ENCODE measurements at places on chromosomes 3 and 15.

DNA sequence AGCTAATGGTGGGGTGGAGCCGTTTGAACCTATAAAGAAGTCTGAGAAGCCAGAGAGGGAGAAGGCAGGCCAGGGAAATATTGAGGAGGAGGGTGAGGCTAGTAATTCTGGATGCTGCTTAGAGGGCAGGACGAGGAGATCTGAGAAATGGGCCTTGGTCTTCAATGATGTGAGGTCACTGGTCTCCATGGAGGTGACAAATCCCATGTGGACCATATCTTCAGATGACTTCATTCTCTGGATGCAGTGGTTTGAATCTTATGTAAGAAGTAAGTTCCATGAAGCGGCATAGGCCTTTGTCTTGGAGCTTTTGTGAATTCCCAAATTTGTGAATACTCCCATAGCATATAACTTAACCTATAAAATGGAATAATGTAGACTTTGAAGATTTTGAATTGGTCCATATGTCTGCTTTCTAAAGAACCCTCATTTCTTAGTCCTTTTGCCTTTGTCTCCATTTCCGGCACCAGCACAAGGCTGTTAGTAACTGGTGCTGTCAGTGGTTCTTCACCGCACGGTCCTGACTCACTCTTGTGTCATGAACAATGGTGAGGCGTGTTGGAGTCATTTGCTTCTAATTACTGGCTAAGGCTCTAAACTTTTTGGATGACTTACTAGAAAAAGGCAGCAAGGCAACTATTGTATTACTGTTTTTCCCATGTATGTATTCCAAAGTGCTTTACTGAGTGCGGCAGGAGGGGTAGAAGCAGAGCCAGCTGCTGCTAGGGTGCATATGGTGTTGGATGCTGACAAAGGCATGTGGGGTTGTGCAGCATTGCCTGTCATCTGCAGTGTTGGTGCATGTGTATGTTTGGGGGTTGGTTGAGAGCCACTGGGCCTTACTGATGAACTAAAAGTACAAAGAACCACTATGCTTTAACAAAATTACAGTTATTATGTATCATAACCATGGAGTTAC is 279.3 kb upstream of the C2CD4B start:
- no peak for DNase-seq

GRCh38 chr3:188191460-188191859 is 37.5 kb downstream of the LPP start:
- DNase-seq, result no peak

GRCh38 chr15:82851306-82851850 is 42.0 kb downstream of the WHAMM start:
- no peak for DNase-seq

DNA sequence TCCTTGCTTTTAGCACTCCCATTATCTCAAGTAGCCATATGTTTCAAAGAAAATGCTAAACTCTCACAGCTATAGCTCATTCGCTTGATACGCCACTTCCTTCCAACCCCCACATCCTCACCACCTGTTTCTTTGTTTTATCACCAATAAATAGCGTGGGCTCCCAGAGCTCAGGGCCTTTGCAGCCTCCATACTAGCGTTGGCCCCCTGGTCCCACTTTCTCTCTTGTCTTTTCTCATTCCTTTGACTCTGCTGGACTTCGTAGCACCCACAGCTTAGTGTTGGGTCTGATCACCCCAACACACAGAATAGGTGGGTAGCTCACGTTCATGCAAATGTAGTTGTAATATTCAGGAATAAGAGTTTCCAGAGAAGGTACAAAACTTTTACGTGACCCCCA is 4.1 kb upstream of the GPD1L start:
- DNase-seq, result no peak

- DNase-seq, result no peak
Observed at GRCh38 chr3:21390856-21391255, 360.2 kb downstream of the ZNF385D start.

DNA sequence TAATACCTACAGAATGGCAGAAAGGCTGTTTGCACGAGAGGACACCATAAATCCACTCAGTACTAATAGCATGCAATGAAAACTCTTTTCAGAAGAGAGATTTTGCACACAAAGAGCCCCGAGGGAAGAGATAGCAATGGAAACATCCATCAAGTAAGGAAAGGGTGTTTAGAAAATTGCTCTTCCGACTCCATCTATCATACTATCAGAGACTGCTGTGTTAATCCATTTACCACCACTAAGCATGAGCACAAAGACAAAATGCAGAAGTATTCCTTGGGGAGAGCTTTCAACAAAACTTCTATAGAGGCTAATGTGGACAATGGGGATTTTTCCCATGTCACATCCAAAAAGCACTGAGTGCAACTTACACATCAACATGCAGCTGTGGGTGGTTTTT is 72.1 kb upstream of the PLAAT1 start:
- no peak for DNase-seq

DNA sequence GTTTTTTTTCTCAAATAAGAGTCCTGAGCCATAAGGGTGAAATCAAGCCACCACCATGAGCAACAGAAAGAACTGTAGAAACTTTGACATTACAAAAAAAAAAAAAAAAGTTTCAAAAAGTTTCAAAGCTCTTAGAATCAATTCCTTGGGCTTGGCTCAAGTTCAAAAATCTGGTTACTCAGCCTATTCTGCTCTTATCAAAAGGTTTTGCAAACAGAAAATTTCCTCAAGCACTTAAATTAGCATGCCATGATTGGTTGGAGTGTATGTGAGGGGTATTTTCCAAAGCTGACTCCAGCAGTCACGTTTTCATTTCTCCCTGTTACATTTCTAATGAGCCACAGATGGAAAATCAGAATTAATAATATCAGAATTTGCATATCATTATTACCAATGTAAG is 12.1 kb upstream of the PEX5L start:
- no peak for DNase-seq

GRCh38 chr15:29670998-29671981 is 151.0 kb downstream of the TJP1 start:
- DNase-seq, result no peak

- DNase-seq, result no peak
Observed at GRCh38 chr3:71956069-71956340, 171.1 kb upstream of the PROK2 start.

DNA sequence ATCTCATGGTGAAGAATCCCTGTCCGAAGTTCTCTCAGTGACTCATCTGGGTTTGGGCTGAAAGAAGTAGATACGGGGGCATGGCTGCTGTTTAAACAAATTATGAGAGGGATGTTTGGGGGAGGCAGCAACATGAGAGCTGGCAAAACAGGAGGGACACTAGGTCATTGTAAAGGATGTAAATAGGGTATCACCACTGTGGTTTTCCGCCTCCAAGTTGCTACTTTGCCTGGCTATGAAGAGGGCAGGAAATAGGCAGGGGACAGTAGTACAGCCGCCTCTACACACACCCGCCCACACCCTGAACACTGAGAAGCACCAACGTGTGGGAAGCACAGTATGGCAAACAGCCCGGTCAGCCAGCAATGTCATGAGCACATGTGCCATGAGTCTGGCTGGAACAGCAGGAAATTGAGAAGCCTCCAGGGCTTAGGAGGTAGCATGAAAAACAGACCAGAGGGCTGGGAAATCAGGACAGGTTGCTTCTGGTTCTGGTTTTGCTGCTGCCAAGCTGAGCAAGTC is 17.1 kb downstream of the HEXA start:
- DNase-seq, result no peak

GRCh38 chr3:31668242-31668641 is 135.5 kb downstream of the STT3B start:
- no peak for DNase-seq

DNA sequence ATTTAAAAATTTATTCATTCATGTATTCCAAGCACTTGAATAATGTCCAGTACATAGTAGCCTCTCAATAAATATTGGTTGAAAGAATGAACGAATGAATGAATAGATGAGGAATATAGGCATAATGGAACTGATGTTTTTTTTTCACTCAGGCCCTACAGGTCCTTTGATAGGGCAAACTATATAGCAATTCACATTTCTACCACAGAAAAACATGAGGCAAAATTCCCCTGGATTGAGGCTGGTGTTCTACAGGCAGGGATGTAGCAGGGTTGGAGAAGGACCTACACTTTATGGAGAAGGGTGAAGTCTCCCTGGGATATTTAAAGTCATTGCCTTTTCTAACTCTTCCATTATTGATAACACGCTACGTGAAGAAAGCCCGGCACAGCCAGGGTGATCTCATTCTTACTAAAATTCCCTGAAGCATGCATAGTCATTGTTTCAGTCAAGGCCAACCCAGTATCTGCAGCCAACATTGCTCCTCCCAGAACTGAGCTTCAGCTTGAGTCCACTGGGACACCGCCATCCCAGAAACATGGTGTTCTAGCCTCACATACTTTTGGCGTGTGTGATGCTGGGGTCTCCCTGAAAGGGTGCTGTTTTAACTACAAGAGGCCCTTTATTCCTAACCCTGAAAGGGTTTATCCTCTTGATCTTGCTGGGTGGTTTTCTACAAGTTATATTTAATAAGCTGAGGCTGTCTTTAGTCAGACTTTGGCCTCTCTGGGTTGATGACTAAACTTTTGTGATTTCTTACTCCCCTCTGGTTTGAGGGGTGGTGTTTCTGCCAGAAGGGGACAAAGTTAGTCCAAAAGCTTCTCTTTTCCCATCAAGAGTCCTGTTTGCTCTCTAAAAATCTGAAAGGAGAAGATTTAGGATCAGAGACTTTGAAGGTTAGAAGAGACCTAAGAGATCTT is 25.9 kb upstream of the FBN1 start:
- DNase-seq, result no peak

DNA sequence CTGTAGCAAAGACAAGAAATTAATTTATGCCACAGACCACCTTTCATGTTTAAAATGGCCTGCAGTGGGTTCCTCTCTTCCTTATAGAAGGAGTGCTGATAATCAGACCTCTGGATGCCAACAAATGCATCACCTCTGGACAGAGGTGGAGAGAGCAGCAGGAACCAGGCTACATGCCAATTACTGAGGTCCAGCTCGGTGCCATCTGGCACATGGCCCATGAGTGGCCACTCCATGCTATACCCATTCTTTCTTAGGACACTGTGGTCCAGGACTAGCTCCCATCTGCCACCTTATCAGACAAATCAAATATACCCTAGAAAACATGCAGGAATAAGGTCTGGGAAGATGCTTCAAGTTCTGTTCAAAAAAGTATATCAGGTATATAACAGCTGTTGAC is 60.7 kb downstream of the TBC1D2B start:
- no peak for DNase-seq

- no peak for DNase-seq
Observed at GRCh38 chr3:38376098-38376816, 29.7 kb downstream of the XYLB start.

DNA sequence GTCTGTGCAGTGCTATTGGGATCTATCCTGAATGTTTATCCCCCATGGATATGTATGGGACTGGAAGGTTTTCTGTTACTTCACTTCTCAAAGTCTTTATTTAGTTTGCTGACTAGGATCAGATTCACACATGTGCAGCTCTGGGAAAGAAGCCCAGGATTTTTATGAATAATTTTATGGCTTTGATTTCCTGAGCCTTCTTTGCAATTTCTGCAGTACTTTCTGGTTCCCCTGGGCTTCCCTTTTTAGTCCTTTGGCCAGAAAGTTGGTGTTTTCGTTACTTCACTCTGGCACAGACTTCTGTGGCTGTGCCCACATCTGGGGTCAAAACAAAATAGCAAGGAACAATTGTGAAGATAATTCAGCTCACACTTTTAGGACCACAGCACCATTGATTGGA is 721.0 kb downstream of the OTOL1 start:
- DNase-seq, result no peak

DNA sequence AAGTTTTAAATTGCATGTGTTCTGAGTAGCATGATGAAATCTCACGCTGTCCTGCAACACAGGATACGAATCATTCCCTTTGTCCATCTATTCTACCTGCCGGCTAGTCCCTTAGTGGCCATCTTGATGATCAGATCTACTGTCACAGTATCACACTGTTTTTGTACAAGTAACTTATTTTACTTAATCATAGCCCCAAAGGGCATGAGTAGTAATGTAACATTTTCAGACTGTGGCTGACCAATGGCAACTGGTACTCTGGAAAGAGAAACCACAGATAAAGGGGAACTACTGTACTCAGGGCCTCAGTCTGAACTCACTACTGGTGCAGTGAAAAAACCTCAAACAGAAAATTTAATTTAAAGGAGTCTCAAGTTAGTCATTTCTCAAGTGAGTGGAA is 127.3 kb upstream of the MRPL3 start:
- DNase-seq, result no peak

- no peak for DNase-seq
Observed at GRCh38 chr15:70768257-70768883, 5.0 kb upstream of the UACA start.

- no peak for DNase-seq
Observed at GRCh38 chr3:128170866-128171516, 17.7 kb downstream of the EEFSEC start.

GRCh38 chr3:15181511-15181910 is 24.5 kb upstream of the CAPN7 start:
- DNase-seq, result no peak

GRCh38 chr3:133901083-133901482 is 5.4 kb upstream of the RAB6B start:
- DNase-seq, result no peak

- no peak for DNase-seq
Observed at GRCh38 chr15:84082739-84083138, 152.8 kb upstream of the GOLGA6L4 start.

DNA sequence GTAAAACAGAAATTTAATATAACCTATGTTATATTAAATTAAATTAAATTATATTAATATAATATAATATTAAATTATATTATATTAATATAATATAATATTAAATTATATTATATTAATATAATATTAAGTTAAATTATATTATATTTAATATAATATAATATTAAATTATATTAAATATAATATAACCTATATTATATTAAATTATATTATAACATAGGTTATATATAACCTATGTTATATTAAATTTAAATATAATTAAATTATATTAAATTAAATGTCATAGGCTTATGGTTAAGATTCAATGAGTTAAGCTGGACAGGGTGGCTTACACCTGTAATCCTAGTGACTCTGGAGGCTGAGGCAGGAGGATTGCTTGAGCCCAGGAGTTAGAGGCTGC is 40.6 kb upstream of the CNOT10 start:
- no peak for DNase-seq

DNA sequence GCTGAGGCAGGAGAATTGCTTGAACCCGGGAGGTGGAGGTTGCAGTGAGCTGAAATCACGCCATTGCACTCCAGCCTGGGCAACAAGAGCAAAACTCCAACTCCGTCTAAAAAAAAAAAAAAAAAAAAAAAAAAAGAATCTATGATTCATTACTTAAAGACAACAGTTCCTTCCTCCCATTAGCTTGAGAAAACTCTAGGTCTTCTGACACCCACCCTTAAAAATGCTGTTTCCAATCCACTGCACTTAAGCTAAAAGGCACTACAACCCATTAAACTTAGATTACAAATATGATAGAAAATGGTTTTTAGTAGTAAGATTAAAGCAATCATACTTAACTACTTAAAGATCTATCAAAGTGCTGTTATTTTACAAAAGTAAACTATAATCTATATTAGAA is 40.0 kb upstream of the BHLHE40 start:
- no peak for DNase-seq

GRCh38 chr15:59191855-59192237 is 14.8 kb upstream of the LDHAL6B start:
- DNase-seq, result no peak
